Fibroblast of gingiva (primary cell): ENCODE measurements at places on chromosomes 7 and 10.

GRCh38 chr10:127916826-127917225 lies 9.9 kb downstream of the PTPRE start:
- no peak for DNase-seq

DNA sequence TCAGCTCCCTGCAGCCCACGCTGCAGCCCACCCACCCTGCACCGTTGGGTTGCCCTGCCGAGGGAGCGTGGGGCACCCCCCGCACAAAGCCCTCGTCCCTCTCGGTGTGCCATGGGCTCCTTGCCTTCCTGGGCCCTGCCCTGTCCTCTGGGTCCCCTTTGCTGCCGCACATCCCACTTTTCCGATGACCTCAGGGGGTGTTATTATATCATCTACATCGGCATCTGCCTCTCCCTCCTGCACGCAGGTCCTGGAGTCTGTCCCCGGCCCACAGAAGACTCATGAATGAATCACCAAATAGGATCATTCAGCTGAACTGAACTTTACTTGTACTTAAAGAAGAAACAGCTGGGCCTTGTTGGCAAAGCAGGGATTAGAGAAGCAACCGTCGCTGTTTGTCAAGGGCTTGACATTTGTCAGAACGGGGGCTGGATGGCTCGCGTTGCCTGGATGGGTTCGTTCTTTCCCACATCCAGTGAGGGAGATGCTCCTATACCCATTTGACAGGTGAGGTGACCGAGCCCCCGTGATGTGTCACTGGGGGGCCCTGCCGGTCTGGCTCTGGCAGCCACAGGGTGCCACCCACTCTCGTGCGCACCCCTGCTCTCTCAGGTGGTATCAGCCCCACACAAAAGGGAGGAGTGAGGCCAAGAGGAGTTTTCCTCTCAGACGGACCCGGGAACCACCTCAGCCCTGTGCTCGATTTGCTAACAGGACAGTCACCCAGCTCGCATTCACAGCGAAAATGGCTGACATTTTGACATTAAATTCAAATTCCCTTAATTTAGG lies 58.6 kb upstream of the EBF3 start:
- DNase-seq, result peak; percentile 73

- peak; percentile 100 for DNase-seq
Measured at GRCh38 chr10:87861953-87862678, 1.2 kb downstream of the KLLN start.

DNA sequence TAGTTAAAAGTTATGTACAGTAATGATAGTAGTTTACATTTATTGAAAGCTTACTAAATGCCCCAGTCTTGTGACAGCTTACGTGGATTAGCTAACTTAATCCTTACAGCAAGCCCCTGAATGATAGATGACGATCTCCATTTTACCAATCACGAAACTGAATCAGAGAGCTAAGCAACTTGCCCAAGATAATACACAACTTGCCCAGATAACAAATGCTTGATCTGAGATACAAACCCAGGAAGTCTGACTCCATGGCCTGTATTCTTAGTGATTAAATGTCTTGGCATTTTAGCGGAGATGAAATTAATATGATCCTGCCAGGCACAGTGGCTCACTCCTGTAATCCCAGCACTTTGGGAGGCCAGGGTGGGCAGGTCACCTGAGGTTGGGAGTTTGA lies 46.9 kb upstream of the FMC1 start:
- no peak for DNase-seq

DNA sequence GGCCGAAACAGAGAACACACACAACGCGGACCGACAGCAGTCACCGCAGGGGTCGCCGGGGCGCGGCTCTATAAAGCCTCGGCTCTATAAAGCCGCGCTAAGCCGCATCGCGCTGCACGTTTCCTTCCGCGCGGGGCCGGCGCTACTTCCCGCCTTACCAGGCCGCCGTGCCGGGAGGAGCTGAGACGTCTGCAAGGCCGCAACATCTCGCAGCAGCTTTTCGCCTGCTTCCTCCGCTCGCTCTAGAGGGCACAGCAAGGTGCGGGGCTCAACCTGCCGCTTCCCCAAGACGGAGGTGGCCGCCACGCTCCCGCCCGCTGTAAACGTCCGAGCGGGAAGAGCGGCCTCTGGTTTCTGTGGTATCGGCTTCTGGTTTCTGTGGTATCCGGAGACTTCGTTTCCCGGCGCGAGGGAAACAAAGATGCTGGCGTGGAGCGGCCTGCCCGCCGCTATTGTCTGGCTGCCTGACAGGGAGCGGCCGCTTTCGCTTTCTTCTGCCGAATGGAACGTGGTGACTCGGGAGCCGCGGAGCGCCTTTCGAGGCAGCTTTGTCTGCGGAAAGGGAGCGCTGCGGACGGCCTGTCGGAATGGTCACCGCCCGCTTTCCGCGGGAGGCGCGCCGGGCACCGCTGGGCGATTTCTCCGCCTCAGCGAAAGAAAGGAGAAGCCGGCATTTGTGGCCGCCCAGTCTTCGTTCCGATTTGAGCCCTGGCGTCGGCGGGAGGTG lies 91.8 kb downstream of the SPAG6 start:
- DNase-seq, result peak; percentile 95

GRCh38 chr10:127151981-127152699 lies 44.3 kb downstream of the INSYN2A start:
- DNase-seq, result peak; percentile 14

DNA sequence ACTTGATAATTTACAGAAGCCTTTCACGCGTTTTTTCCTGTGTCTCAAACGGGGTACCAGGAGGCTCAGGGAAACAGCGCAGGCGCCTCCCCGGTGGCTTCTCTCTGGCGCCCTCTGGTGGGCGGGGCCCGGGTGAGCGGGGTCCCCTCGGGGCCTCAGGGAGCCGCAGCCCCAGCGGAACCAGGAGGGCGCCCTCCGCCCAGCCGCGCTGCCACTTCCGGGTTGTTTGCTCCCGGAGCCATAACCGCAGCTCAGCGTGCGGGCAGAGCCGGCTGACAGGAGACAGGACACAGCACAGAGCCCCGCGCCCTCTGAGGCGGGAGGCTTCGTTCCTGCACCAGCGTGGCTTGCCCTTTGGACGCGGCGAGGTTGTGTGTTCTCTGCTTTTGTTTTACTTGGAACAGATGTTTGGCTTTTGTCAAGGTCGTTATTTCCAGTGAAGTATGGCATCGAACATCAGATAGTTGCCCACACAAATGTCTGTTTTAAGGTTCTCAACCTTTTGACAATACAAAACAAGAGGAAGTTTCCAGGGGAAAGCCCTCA lies 6.9 kb upstream of the CYP2E1 start:
- DNase-seq, result peak; percentile 19

- no peak for DNase-seq
Measured at GRCh38 chr10:63200431-63200830, 67.3 kb downstream of the NRBF2 start.

GRCh38 chr7:92809397-92809759 lies 27.0 kb downstream of the CDK6 start:
- no peak for DNase-seq

GRCh38 chr10:98309366-98310355 lies 41.7 kb upstream of the LOXL4 start:
- DNase-seq, result peak; percentile 70

GRCh38 chr10:89759531-89759930 lies 58.1 kb downstream of the KIF20B start:
- no peak for DNase-seq

- DNase-seq, result no peak
Measured at GRCh38 chr7:55034776-55035175, 16.0 kb downstream of the EGFR start.

DNA sequence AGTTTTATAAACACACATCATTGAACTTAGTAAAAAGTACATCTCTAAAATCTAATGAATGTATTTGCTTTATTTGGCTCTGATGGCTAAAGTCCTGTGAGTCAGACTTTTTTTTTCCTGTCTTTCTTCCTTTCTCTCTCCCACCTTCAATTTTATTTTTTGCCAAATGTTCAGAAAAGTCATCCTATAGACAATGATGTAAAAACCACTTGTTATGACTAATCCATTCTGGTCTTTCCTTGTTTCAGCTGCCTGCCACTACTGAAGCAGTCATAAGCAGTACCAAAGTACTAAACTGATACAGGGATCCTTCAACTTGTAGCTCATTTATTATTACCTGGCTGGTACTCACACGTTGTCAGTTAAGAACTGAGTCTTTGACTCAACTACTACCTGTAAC lies 23.9 kb downstream of the HECTD2 start:
- no peak for DNase-seq

GRCh38 chr10:97778452-97779302 lies 6.9 kb upstream of the SFRP5 start:
- DNase-seq, result no peak

DNA sequence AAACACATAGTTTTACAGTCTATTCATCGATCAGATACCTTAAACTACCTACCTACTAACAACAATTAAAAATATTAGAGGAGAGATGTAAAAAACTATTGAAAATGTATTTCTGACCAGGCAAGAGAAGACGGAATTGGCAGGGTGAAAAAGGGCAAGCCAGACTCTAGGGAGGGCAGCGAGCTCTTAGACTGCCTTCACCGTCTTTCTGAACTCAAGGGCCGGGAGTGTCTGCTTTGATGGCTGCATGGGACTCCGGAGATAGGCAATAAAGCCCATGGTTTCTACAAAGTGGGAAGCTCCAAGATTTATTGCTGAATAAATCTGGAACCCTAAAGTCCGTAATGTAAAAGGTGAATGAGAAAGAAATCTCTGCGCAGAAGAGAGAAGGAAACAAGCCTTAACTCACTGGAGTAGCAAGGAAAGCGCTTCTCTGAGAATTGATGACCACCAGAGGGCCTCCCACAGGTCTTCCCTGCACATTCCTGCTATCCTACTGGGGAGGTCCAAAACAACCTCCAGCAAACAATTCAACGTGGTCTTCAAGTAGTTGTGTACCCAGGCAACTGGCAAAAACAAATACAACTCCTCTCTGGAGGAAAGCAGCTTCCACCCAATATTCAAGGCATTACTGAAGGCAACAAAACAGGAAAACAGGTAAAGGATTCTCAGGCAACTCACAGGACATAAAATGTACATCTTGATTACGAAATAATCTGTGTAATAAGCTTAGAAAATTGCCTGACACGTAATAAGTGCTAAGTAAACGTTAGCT lies 181.3 kb downstream of the SDK1 start:
- DNase-seq, result peak; percentile 24

DNA sequence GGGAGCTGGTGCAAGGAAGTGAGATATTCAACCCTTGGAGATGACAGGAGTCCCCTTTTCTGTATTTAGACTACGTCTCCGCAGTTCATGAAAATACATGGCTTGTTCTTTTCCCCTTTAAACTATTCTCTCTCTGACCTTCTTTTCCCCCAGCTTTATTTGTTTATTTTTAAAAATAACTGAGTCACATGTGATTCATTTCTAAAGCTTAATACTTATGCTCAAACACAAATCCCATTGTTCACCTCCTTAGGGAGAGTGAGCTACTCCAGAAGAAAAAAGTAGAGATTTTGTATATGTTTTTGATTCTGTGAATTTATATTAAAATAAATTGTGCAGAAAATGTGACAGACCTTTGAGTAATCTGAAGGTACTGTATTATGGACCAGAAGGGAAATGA lies 35.9 kb upstream of the FZD1 start:
- DNase-seq, result peak; percentile 27

- DNase-seq, result no peak
Measured at GRCh38 chr7:11236680-11237079, 263.0 kb downstream of the PHF14 start.

DNA sequence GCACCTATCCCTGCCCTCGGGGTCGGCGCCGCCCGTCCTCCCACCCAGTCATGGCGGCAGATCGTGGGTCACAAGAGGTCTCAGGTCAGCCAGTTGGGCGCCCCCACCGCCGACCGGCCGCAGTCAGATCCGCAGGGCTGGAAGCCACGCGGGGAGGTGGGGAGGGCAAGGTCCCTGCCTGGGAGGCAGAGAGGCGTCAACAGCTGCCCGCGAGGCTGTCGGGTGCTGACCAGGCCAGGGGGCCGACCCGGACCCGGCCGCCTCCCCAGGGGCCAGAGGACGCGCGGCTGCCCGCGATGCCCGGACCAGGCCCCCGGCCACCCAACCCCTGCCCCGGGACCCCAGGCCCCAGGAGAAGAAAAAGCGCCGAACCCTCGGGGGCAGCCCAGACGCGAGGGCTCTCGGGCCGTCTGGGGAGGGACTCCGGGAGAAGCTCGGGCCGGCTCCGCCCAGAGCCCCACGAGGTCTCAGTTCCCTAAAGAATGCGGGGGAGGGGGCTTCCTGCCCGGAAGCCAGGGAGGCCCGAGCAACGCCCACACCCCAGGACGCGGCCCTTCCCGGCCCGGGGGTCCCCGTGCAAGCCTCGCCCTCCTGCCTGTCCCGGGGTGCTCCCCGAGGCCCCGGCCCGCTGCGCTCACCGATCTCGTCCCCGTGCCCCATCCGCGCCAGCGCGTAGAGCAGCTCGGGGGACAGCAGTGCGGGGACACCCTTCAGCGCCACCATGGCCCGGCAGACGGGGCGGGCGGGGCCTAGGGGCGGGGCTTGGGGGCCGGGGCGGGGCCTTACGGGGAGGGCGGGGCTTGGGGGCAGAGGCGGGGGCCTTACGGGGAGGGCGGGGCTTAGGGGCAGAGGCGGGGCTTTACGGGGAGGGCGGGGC lies at the start of gene FUOM:
TSS of gene FUOM (minus strand) at position 735 of the 877 bp plus-strand sequence. CDS start at position 723, 12 bp downstream.
- DNase-seq, result no peak

DNA sequence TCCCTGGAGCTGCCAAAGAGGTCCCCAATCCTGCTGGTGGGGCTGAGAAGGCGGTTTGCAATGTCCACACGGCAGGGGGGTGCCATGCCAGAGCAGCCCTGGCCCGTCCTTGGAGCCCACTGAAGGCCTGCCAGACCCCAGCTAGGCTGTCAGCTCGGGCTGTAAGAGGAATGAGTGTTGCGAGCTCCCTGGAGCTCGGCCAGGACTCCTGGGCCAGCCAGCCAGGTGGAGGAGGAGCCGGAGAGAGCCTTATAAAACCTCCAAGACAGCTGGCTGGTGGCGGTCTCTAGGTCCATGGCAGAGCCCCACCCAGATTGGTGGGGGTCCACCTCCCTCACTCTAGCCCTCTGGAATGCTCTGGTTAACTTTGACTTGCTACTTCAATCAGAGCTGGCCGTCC lies 55.1 kb upstream of the CALN1 start:
- no peak for DNase-seq

GRCh38 chr7:4715410-4715776 lies 33.3 kb downstream of the FOXK1 start:
- peak; percentile 84 for DNase-seq

DNA sequence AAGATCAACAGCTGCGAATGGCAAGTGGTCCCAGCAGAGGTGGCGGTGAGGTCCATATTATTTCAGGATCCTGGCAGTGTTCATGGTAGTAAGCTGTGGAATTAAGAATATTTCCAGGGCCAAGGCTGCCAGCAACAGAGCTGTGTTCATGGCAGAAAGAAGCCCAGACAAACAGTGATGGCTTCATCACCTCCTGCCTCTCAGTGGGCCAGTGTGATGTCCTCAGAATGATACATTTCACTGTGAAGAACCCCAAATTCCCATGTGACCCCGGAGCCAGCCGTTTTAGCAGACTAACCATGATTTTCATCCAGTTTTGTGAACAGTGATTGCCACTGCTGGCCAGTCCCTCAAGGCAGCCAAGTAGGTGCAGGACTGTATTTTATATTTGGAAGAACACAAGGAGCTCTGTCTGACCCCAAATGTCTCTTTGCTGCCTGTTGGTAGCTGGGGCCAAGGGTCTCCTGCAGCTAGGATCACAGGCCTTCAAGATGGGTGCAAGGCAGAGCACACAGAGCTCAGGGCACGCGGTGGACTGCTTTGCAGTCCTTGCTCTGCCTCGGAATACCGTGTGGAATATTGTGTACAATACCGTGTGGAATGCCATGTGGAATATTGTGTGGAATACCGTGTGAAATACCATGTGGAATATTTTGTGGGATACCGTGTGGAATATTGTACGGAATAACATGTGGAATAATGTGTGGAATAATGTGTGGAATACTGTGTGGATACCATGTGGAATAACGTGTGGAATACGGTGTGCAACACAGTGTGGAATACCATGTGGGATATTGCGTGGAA lies 132.3 kb upstream of the CHST15 start:
- DNase-seq, result no peak

- no peak for DNase-seq
Measured at GRCh38 chr7:23852135-23852534, 142.1 kb downstream of the STK31 start.
